Bronchial epithelial cell (primary cell): ENCODE measurements at places on chromosomes 4 and X. TPM values are rescaled to one million over a fixed set of nuclear protein-coding genes. Genes with fewer than 3 reads are reported as not detected.

Gene BEND4
- total RNA-seq: not detected in 2 replicates

Gene NWD2
- total RNA-seq: 0.26 and 1.2 TPM in 2 replicates

Gene PNMA5
- not detected in 2 replicates for total RNA-seq

Gene ATOH1
- total RNA-seq: not detected in 2 replicates

Gene CCNI
- 148 and 181 TPM in 2 replicates for total RNA-seq

Gene NXF2
- not detected in 2 replicates for total RNA-seq

Gene PABPC1L2B
- total RNA-seq: not detected in 2 replicates

Gene SCML2
- total RNA-seq: 0.38 and 0.79 TPM in 2 replicates

Gene NCBP2L
- total RNA-seq: not detected in 2 replicates

Gene FHDC1
- total RNA-seq: 0.53 and 2.4 TPM in 2 replicates

Gene CDS1
- 20.0 and 28.2 TPM in 2 replicates for total RNA-seq

Gene GCNA
- 1.6 and 1.7 TPM in 2 replicates for total RNA-seq

Gene ETDA
- total RNA-seq: not detected in 2 replicates

Gene SPANXB1
- total RNA-seq: not detected in 2 replicates

Gene PDE5A
- 5.8 and 10.1 TPM in 2 replicates for total RNA-seq
